ENCODE measurements at places on chromosomes 3 and 15. TPM values are rescaled to one million over a fixed set of nuclear protein-coding genes. Genes with fewer than 3 reads are reported as not detected.

DNA sequence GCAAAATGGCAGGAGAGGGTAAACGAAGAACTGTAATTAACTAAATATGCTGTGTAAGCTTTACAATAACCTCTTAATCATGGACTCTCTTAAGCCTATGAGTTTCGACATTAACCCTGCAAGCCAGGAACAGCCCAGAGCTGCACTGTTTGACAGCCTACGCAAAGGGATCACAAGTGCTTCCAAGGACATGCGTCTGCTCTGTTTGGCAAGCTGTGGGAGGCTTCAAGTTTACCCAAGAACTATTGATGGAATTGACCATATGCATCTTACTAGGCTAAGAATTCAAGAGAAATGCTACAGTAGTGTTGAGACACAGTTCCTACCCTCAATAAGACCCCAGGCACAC, 66.0 kb downstream of the PDZRN3 start:
- no peaks in the 10 kb centered on the region for H3K36me3 ChIP-seq
- H3K4me3 ChIP-seq: no peak overlapping the region
- no peak overlapping the region for H3K27ac ChIP-seq
- H3K27me3 ChIP-seq: no peaks in the 10 kb centered on the region

GRCh38 chr3:53585627-53586026, 91.2 kb downstream of the CACNA1D start:
- no peak for DNase-seq
- H3K36me3 ChIP-seq: no peaks in the 10 kb centered on the region
- peaks cover 11% of the 10 kb centered on the region for H3K27me3 ChIP-seq
- H3K4me1 ChIP-seq: no peaks in the 10 kb centered on the region
- no peak overlapping the region for H3K27ac ChIP-seq
- no peak overlapping the region for H3K4me3 ChIP-seq

GRCh38 chr3:119669906-119670570, 7.2 kb downstream of the COX17 start:
- H3K36me3 ChIP-seq: peaks cover 9% of the 10 kb centered on the region
- DNase-seq: no peak
- H3K4me1 ChIP-seq: peaks cover 5% of the 10 kb centered on the region
- H3K4me3 ChIP-seq: no peak overlapping the region
- H3K27me3 ChIP-seq: no peaks in the 10 kb centered on the region

DNA sequence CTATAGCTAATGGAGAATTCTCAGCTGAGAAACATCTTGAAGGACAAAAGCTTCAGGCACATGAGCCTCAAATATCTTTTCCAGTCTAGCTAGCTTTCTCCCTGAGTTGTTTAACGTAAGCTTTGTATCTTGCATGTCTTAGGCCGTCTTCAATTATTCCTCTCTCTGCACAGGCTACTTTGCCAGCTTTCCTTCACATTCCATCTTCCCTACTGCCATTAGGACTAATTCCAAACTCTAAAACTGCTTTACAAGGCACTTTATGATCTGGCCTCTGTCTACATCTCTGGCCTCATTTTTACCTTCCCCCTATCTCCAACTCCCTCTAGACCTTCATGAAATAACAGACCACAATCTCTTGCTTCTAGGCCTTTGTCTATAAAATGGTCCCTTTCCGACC, 171.4 kb downstream of the GREM1 start:
- H3K36me3 ChIP-seq: no peaks in the 10 kb centered on the region
- peaks cover 2% of the 10 kb centered on the region for H3K27me3 ChIP-seq
- H3K27ac ChIP-seq: no peak overlapping the region
- no peak for DNase-seq

DNA sequence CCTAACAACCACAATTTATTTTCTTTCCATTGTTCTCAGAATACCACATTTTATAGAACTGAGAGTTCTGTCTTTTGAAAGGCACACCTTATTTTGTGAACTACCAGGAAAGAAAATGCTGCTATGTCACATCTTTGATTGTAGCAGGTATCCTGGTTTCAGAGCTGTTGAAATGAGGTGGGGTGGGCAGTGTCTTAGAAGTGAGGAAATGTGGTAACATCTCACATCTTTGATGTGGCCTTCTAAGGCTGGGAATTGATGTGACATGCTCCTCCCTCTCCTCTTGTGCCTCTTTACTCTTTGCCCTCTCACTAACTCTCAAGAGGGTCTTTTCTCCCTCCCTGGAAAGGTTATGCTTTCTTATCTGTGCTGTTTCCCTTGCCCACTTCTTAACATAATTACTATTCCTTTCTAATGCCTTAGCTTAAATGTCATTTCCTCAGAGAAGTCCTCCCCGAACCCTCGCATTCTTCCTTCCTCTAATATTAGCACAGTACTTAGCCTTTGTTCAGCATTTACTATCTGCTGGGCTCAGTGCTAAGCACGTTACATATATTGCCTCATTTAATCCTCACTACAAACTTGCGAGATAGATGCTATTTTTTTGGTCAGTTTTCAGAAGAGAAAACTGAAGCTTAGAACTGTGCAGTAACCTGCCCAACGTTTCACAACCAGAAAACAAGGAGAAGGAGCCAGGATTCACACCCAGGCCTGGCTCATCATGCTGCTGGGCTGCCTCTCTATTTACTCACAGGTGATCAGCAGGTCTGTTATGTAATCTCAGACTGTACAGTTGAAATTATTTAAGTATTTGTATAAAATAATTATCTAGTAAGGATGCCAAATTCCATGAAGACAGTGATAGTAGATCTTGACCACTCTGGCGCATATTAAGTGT, 24.0 kb upstream of the SPTSSB start:
- no peak overlapping the region for H3K27ac ChIP-seq
- no peaks in the 10 kb centered on the region for H3K27me3 ChIP-seq
- no peaks in the 10 kb centered on the region for H3K36me3 ChIP-seq
- DNase-seq: no peak
- H3K4me1 ChIP-seq: no peaks in the 10 kb centered on the region
- H3K4me3 ChIP-seq: no peak overlapping the region

DNA sequence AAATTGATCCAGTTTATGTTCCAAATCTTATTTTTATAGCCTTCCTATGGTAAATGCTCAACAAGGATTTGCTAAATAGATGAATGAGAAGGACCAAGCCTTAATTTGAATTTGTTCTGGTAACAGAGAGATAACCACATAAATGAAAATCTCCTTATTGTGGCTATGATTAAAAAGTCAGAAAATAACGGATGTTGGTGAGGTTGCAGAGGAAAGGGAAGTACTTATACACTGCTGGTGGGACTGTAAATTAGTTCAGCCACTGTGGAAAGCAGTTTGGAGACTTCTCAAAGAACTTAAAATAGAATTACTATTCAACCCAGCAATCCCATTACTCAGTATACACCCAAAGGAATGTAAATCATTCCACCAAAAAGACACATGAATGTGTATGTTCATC, 26.2 kb downstream of the AAGAB start:
- H3K36me3 ChIP-seq: peaks cover 12% of the 10 kb centered on the region
- H3K27ac ChIP-seq: no peak overlapping the region
- H3K4me1 ChIP-seq: peaks cover 6% of the 10 kb centered on the region
- no peak overlapping the region for H3K4me3 ChIP-seq
- DNase-seq: no peak

MUC20 gene
- 0.21 TPM for total RNA-seq

- no peaks in the 10 kb centered on the region for H3K36me3 ChIP-seq
- H3K27me3 ChIP-seq: peaks cover 2% of the 10 kb centered on the region
- H3K4me1 ChIP-seq: no peaks in the 10 kb centered on the region
- no peak overlapping the region for H3K4me3 ChIP-seq
Measured at GRCh38 chr3:187788984-187789857, 44.0 kb upstream of the BCL6 start.

DNAH12 gene
- 0.85 TPM for total RNA-seq

Data from endothelial cell (in vitro differentiated cells).